ENCODE measurements at places on chromosomes 6 and 20.

GRCh38 chr6:105022416-105022815 is 65.5 kb downstream of the LIN28B start:
- DNase-seq = no peak

- no peak for DNase-seq
Observed at GRCh38 chr20:53978497-53978896, 91.9 kb downstream of the BCAS1 start.

DNA sequence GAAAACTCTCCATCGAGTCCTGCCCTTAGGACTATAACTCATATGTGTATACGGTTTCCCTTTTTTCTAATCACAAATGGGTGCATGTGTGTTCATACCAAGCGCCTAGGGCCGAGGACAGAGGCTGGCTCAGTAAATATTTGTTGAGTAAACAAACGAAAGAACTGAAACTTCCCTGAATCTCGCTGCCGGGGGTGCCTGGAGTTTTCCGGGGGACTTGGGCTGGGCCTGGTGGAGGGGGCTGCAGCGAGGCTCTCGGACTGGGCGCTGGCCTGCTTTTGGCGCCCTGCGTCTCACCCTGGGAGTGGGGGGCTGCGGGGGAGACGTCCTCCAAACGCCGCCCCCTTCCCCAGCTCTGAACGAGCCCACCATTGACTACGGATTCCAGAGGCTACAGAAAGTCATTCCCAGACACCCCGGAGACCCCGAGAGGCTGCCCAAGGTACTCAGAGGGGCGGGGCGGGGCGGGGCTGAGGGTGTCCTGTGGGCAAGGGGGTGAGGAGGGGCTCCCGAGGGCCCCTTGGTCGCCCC is 49.0 kb downstream of the CPXM1 start:
- no peak for DNase-seq

GRCh38 chr20:64253000-64253383 is 2.6 kb upstream of the PCMTD2 start:
- no peak for DNase-seq

GRCh38 chr20:53028337-53029007 is 56.3 kb downstream of the TSHZ2 start:
- no peak for DNase-seq

- no peak for DNase-seq
Observed at GRCh38 chr6:4563156-4563555, 213.0 kb upstream of the CDYL start.

- no peak for DNase-seq
Observed at GRCh38 chr20:40812415-40812925, 123.4 kb upstream of the MAFB start.

GRCh38 chr6:40626886-40627285 is 39.7 kb upstream of the LRFN2 start:
- no peak for DNase-seq

DNA sequence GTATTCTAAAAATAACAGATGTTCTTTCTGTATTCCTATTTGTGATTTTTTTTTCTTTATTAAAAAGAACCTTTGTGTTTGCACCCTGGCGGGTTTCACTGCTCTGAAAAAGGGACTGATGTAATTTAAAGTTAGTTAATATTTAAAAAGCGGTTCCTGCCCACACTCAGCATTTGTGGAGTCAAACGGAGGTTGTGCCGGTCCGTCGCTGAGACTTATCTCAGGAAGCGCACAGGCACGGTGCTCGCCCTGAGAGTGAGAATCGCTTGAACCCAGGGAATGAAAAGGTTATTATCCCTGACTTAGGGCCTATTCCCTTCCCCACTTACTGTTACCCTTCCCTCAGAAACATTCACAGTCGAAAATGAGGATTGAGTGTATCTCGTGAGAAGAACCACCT is 366.7 kb downstream of the THBS2 start:
- no peak for DNase-seq

GRCh38 chr6:127566651-127567050 is 10.3 kb upstream of the C6orf58 start:
- DNase-seq = no peak

DNA sequence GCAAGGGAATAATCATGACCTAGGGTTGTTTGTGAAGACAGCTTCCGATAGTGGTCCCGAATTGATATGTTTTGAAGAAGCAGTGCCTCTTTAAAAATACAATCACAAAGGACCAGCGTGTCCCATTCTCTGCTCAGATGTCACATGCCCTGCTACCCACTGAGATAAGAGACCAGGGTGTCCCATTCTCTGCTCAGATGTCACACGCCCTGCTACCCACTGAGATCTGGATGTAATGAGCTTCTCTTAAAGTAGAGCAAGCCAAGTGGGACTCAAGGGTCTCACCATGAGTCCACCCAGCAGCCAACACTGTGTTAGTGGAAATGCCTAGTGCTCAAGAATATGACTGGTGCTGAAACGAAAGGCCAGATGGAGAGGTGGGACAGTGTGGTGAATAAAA is 22.2 kb downstream of the RIN2 start:
- DNase-seq = no peak

- no peak for DNase-seq
Observed at GRCh38 chr6:107490566-107491137, 735 bp downstream of the SOBP start.

- DNase-seq = no peak
Observed at GRCh38 chr20:43681468-43681942, 14.6 kb downstream of the MYBL2 start.

GRCh38 chr6:93784794-93785693 is 365.7 kb upstream of the EPHA7 start:
- peak; percentile 45 for DNase-seq

DNA sequence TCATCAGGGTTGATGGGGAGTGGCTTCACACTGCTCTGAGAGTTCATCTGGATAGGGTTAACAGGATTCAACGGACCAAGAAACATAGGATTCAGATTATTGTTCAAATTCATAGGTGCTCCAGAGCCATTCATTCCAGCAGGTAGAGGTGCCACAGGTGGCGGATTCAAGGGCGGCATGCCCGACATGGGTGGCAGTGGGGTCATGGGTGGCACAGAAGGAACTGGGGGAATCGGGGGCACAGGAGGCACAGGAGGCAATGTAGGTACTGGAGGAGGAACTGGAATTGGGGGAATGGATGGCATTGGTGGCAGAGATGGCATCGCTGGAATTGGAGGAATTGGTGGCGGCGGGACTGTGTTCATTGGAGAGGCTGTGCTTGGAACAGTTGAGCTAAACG is 10.3 kb downstream of the CPNE1 start:
- no peak for DNase-seq

GRCh38 chr6:142675517-142675916 is 269.5 kb downstream of the HIVEP2 start:
- DNase-seq = no peak

DNA sequence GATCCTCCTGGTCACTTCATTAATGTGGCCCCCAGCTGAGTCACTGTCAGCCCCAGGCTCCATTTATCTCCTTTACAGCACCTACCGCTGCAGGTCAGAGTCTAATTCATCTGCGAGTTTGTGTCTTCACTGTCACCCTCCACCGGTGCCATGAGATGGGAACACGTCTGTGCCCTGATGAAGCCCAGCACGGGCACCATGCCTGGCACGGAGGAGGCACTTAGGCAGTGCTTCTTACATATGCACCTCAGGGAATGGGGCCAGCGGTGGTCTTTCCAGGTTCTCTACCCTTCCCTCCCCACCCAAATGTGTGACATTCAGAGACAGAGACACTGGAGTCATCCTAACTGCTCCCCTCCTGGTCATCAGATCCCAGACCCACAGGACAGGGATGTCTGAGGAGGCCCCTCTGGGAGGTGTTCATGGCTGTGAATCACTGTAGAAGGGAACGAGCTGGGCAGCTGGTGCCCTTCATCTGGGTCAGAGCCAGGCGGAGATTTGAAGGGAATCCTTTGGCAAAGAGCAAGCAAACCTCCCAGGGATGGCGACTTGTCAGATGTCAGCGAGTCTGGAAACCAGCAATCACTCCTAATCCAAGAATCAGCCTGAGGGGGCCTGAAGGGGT is 364.6 kb downstream of the PREX1 start:
- peak; percentile 44 for DNase-seq

- DNase-seq = no peak
Observed at GRCh38 chr6:16539086-16539931, 222.0 kb downstream of the ATXN1 start.
